ENCODE measurements at places on chromosomes 5 and 9. TPM values are rescaled to one million over a fixed set of nuclear protein-coding genes. Genes with fewer than 3 reads are reported as not detected.

DOCK8 gene
- total RNA-seq: 136 TPM

DNA sequence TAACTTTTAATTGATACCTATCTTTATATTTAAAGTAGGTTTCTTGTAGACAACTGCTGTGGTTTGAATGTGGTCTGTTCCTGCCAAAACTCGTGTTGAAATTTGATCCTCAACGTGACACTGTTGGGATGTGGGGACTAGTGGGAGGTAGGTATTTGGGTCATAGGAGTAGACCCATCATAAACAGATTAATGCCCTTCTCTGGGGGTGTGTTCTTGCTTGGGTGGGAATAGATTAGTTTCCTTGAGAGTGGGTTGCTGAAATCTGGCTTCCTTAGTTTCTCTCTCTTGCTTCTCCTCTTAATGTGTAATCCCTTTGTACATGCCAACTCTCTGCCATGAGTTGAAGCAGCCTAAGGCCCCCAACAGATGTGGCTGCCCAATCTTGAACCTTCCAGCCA lies 34.6 kb upstream of the IPPK start:
- no peak for DNase-seq

- DNase-seq: no peak
Observed at GRCh38 chr5:151700296-151700695, 13.6 kb upstream of the SPARC start.

DNA sequence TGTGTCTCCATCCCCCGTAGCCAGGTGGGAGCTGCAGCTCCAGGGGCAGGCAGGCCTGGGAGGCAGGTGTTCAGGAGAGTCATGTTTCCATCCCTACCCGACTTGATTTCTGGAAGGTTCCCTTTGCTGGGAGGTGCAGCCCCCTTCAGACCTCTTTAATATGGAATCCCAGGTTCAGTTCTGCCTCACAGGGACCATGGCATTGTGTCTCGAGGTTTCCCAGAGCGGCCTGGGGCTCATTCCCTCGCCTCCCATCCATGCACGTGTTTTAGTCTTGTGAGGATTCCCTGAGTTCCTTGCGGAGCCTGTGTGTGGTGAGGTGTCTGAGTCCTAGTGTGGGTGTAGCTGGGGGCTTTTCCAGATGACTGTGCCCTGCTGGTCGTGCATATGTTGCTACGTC lies 16.5 kb upstream of the AHRR start:
- DNase-seq: no peak

DNA sequence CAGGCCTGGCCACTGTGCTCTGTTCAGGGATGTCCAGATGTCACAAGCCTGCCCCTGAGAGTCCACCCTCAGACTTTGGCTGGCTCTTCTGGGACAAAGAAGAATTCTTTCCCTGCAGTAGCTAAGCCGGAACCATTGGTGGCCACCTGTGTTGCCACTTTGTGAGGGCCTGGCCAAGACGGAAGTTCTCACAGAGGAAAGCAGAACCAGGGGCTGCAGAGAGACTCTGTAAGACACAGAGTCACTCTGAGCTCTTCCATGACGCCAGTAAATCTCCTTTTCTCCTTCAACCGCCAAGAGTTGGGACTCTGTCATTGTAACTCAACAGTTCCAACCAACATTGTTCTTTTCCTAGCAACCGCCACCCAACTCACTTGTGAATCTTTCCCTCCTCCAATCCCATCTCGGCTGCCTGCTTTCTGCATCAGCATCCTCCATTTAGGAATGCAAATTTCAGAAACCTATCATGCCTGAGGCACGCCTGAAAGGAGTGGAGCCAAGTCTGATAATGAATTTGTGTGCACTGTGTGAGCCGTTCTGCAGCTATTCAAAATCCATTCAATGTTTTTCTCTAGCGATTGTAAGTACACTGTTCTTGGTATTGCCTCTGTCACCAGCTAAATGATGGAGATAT lies 37.8 kb upstream of the ATP6V1G1 start:
- DNase-seq: no peak
